Activated T-cell treated with anti-CD3 and anti-CD28 coated beads, Interleukin-2, amount 50 U/mL, for 4 hours (primary cell): ENCODE measurements at places on chromosomes 7 and 10. TPM values are rescaled to one million over a fixed set of nuclear protein-coding genes. Genes with fewer than 3 reads are reported as not detected.

DNA sequence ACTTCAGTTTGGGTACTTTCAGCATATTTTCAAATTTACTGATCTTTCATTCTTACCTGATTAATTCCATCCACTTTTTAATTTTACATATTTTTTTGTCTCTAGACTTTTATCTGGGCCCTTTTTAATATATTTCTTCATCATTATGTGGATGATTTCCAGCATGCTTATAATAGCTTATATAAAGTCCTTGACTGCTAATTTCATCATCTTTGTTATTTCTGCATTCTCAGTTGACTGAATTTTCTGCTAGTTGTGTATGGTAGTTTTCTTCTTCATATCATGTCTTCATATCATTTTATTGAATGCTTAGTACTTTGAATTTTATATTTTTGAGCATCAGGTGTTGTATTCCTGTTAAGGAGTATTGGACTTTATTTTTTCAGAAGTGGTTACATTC is 39.6 kb downstream of the STAM start:
- no peak for DNase-seq

DNA sequence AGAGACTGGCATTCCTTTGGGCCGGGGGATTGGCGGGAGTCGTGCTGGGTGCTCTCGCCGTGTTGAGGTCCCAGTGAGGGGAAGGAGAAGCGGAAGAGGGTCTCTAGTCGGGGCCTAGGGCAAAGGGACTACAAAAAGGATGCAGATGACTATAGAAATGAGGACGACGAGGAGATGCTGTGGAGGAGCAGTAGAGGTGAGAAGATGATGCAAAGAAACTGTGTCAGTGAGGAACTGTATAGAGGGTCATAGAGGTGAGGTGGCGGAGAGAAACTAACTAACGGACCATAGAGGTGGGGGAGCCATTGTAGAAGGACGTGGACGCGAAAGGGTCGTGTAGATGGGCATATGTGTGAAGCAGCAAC is 324 bp downstream of the TWNK start:
- no peak for DNase-seq

- no peak for DNase-seq
Measured at GRCh38 chr10:85315657-85316056, 987.3 kb downstream of the CCSER2 start.

DNA sequence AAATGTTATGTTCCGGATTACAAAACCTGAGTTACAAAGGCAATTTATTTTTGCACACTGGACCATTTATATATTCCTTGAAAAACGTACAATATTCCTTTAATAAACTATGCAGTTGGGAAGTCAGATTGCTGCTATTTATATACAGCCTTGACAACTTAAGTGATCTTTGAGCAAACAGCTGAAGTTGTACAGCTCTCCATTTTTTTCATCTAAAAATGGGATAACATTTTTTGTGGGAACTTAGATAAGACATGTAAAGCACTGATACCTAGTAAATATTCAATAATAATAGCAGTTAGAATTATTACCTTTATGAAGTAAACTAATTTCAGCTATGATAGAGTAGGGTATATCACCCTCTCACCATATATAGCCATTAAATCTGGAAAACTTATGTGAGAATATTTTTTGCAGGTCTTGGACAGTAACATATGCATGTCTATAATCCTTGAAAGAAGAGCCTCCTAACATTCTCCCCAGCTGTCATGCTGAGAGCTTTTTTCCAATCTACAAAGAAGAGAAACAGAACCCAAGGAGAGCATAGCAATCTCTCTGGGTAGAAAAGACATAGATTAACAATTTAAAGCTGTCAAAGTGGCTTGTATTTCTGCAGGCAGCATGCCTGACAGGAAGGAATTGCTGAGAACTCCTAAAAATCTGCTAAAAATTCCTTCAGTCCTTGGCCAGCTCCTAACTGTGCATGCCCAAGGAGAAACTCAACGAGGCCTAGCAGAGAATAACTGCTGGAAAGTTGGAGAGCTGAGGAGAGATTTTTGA is 326.0 kb downstream of the CRPPA start:
- DNase-seq = no peak

DNA sequence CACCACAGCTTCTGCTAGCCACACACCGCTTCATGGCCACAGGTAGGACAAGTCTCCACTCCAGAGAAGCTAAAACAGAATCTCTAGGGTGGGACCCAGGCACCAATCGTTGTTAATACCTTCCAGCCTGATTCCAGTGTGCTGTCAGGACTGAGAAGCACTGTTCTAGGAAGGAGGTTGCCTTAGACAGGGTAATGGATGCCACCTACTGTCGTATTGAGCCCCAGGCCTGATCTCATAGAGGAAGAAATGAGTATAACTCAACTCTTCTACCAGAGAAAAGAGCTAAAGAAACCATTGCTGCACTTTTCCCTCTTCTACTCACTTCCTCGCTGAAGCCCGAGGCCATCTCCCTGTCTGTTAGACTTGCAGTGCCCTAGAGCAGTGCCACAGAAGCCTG is 31.8 kb downstream of the CNNM1 start:
- DNase-seq = no peak

- no peak for DNase-seq
Measured at GRCh38 chr10:78362406-78363022, 328.9 kb downstream of the RPS24 start.

DNA sequence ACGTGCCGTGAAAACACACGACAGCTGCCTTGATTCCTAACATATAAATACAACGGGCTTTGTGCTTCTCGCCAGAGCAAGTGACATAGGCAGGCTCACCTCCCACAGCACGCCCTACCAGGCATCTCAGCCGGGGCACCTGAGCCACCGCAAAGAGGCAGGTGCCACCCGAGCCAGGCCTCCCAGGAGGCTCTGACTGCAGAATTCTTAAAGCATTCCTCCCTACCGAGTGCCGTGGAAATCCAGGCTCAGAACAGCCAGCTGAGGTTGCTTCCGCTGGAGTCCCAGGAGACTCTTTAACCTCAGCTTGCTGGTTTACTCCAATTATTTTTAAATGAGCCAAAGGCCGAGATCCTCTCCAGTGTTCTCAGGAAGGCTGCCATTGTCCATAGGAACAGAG is 206.5 kb downstream of the USP6NL start:
- DNase-seq = no peak

DNA sequence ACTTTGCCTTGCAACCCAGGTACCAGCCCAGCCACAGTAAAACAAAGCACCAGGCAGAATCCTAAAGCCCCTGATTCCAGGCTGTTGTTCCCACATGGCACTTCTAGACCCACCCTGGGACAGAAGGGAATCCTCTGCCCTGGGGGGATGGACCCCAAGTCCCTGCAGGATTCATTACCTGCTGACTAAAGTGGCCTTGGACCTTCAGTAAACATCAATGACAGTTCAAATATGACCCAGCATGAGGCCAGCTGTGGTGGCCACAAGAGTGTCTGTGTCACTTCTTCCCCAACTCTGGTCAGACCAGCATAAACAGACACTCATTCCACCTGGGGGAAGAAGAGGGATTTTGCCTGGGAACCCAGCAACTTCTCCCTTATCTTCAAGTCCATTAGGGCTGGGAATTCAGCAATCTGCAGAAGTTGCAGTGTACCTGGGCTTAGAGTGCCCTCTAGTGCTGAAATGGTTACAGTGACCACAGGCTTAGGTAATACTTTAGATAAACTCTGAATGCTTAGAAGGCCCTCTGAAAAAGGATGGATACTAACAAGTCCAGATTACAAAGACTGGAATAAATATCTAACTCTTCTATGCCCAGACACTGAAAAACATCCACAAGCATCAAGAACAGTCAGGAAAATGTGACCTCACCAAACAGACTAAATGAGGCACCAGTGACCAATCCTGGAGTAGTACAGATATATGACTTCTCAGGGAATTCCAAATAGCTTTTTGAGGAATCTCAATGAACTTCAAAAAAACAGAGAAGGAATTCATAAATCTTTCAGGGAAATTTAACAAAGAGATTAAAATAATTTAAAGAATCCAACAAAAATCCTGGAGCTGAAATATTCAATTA is 108.5 kb upstream of the TMEM168 start:
- DNase-seq = peak; percentile 12

GRCh38 chr7:55134359-55134725 is 115.5 kb downstream of the EGFR start:
- DNase-seq = no peak

- DNase-seq = no peak
Measured at GRCh38 chr10:7853226-7853842, 35.0 kb downstream of the TAF3 start.

- no peak for DNase-seq
Measured at GRCh38 chr10:128007971-128008370, 101.1 kb downstream of the PTPRE start.

Gene SLC18A3
- not detected for total RNA-seq

Gene CPA2
- 1.5 TPM for total RNA-seq

Gene WNT8B
- not detected for total RNA-seq

Gene SLIT1
- 0.16 TPM for total RNA-seq
